ENCODE measurements at places on chromosomes 13 and 19.

- no peak for DNase-seq
Observed at GRCh38 chr13:29529754-29530153, 65.7 kb downstream of the SLC7A1 start.

DNA sequence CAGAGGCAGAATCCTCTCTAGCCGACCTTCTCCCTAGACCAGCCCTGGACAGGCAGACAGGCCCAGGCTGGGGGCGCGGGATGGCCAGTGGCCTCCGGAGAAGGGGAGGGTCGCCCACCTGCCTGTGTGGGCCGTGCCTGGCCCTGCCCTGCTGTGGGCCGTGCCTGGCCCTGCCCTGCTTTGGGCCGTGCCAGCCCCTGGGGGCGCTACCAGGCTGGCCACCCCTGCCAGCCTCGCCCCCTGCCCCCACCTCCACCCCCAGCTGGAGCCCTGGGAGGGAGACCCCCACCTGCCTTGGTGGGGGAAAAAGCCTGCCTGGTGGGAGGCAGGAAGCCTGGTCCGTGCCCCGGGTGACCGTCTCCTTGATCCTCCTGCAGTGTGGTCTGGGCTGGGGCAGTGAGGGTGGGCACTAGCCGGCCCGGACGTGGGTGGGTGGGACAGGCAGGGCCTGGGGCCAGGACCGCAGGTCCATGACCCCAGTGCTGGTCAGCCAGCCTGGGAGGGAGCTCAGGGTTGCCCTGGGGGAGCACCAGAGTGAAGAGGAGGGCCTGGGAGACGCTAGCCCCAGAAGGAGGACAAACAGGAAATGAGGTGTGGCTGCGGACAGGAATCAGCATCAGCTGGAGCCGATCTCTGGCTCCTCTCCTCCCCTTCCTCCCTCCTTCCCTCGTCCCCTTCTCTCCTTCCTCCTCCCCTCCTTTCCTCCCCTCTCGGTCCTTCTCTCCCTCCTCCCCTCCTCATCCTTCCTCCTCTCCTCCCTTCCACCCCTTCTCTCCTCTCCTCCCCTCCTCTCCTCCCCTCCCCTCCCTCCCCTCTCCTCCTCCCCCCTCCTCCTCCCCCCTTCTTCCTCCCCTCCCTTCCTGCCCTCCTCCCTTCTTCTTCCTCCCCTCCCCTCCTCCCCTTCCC is 5.1 kb upstream of the MKNK2 start:
- DNase-seq = no peak

- no peak for DNase-seq
Observed at GRCh38 chr13:28355046-28355821, 139.7 kb downstream of the FLT1 start.

- no peak for DNase-seq
Observed at GRCh38 chr19:39479916-39480315, 722 bp upstream of the TIMM50 start.

DNA sequence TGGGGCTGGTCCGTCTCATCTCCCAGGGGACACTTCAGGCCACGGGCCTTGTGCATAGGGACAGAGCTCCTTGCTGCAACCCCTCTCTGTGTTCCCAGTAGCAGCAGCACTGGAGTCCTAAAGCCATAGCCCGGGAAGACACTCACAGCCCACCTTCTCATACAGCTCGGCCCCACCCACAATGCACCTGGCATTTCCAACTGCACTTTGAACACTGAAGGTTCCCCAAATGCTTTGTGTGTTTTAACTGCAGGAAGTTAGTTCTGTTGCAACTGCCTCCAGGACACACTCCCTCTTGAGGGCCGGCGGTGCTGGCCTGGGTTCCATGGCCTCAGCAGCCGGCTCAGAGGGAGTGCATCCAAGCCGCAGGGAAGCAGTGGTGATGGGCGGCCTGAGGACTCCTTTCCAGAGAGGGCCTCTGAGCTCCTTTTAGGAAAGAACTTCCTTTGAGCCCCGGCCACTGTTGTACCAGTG is 22.7 kb upstream of the TMEM255B start:
- no peak for DNase-seq

GRCh38 chr13:40083841-40084240 is 428.4 kb downstream of the COG6 start:
- no peak for DNase-seq

DNA sequence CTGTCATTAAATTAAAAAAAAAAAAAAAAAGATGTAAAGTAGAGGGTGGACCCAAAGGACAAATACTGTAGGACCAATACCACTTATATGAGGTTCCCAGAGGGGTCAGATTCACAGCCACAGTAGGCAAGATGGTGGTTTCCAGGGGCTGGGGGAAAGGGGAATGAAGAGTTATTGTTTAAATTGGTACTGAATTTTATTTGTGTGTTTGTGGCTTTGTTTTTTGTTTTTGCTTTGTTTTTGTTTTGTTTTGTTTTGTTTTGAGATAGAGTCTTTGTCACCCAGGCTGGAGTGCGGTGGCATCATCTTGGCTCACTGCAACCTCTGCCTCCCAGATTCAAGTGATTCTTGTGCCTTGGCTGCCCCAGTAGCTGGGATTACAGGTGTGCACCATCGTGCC is 17.9 kb upstream of the LSM14A start:
- DNase-seq = no peak

GRCh38 chr13:37289212-37289935 is 183.9 kb upstream of the CSNK1A1L start:
- no peak for DNase-seq

- DNase-seq = no peak
Observed at GRCh38 chr13:46086421-46086922, 18.4 kb downstream of the CPB2 start.

- no peak for DNase-seq
Observed at GRCh38 chr13:53004573-53004972, 24.0 kb upstream of the OLFM4 start.

DNA sequence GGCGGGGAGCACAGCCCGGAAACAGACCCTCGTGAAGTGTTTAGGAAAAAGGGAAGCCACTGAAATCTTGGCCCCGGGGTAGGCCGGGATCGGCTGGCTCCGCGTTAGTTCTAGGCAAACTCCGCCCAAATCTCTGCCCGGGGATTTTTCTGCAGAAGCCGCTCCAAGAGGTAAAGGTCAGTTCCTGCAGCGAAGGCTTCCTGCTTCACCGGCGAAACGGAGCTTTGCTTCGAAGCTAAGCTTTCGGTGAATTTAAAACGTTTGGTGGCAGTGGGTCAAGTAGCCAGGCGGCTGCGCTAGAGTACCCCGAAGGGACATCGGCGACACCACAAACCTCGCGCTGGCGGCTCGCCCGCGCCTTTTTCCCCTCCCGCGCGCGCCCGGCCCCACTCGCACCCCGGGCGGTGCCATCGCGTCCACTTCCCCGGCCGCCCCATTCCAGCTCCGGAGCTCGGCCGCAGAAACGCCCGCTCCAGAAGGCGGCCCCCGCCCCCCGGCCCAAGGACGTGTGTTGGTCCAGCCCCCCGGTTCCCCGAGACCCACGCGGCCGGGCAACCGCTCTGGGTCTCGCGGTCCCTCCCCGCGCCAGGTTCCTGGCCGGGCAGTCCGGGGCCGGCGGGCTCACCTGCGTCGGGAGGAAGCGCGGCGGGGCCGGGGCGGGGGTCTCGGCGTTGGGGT is 441 bp downstream of the GJB2 start:
- no peak for DNase-seq

DNA sequence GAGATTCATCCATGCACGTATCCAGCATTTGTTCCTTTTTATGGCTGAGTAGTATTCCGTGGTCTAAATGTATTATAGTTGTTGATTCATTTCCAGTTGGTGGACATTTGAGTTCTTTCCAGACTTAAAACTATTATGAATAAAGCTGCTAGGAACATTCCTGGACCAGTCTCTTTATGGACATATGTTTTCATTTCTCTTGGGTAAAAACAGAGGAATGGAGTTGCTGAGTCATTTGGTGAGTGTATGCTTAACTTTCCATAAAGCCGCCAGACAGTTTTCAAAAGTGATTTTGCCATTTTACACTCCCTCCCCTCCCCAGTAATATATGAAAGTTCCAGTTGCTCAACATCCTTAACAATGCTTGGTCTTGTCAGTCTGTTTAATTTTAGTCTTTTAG is 116.4 kb downstream of the TSHZ3 start:
- DNase-seq = no peak

- DNase-seq = no peak
Observed at GRCh38 chr13:106348075-106348840, 187.2 kb downstream of the EFNB2 start.

DNA sequence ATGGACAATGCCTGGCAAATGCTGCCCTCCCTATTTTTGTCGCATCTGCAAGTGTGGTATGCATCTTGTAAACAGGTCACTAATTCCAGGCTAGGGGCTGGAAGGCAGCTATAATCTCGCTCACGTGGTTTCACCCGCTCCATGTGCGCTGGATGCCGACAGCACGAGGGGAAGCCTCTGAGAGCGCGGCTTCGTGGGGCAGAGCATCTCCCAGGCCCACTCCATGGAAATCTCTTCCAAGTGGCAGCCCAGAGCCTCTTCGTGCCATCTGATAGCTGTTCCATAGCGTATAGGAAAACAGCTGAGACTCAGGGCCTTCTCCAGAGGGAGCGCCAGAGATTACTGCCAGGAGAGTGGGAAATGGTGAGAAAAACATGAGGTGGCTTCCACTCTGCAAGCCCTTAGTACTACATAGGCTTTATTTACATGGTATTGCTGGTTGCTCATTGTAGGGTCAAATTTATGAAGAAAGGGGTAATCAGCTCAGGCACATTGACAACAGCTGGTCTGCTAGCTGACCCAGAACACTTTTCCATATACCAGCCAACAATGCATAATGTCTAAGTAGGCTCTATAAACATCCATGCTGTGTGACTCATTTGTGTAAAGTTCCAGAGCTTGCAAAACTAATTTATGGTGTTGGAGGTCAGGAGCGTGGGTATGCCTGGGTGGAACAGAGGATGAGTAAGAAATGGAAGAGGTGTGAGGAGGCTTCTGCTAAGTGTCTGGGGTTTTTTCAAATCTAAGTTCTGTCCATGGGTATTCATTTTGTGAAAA is 165.2 kb downstream of the SHISA2 start:
- no peak for DNase-seq

DNA sequence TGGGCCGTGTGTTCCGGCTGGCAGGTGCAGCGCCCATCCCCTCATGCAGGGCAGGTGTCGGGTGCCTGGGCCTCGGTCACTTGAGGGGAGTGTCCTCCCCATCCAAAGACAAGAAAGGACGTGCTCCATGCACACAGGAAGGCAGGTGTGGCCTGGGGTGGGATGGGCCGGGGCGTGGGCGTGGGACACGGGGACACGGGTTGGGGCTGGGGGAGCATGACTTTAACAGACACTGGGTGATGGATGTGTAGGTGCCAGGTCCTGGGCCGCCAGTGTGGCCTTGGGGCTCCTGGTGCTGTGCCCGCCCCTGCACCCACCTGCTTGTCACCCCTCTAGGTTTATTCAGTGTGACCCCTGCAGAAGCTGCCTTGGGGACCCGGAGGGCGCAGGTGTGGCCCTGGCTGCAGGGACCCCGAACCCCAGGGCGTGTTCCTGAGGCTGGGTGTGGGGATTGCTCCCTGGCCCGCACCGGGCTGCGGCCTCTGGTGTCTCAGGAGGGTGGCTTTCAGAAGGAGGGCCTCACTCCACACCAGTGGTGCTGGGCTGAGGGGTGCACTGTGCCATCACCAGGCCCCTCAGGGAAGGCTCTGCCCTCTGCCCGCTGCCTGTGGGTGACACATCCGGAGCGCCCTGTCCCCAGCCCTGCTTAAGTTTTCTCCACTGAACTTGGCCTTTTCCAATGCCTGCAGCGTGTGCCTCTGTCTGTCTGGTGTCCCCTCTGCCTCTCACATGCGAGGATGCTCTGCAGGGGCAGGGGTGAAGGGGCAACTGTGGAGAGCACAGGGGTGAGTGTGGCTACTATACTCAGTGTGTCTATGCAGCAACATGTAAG is 5.2 kb downstream of the TMEM255B start:
- DNase-seq = no peak

DNA sequence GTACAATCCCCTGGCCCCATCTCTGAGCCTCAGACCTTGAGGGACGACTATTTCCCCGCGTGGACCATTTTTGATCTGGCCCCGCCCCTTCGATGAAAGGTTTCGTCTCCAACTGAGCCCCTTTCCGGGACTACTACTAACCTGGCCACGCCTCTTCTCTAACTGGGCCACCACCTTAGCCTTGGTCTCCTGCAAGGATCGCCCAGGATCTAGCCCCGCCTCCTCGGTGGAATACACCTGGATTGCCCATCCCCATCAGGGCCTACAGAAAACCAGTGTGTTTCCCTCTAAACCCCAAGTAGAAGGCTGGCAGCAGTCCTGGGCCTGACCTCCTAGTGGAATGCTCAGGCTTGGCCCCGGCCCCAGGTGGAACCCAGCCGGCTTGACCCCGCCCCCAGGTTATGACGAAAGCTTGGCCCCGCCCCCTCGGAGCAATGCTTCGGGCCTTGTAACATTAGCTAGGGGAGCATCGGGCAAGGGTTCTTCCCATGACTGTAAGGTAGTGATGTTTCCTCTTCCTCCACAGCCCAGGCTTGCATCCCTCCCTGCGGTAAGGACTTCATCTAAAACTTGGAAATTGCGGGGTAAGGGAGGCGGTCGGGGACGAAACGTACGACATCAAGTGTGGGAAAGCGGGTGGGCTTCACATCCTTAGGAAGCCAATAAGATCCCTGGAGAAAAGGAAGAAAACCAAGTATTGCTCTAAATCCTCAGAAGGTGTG is 9.1 kb downstream of the SPACA6 start:
- DNase-seq = no peak

DNA sequence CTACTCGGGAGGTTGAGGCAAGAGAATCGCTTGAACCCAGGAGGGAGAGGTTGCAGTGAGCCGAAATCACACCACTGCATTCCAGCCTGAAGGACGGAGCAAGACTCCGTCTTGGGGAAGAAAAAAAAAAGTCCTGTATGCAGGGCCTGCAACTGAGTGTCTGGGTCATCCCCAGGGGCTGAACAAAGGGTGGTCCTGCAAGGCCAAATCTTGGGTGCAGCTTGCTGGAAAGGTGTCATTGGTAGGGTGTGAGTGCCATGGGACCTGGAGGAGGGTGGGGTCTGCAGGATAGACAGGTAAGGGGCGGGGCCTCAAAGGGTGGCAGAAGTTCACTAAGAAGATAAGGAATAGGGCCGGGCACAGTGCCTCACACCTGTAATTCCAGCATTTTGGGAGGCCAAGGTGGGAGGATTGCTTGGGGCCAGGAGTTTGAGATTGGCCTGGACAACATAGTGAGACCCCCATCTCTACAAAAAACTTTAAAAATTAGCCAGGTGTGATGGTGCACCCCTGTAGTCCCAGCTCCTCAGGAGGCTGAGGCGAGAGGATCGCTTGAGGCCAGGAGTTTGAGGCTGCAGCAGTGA is 31.5 kb downstream of the ZSWIM4 start:
- no peak for DNase-seq

DNA sequence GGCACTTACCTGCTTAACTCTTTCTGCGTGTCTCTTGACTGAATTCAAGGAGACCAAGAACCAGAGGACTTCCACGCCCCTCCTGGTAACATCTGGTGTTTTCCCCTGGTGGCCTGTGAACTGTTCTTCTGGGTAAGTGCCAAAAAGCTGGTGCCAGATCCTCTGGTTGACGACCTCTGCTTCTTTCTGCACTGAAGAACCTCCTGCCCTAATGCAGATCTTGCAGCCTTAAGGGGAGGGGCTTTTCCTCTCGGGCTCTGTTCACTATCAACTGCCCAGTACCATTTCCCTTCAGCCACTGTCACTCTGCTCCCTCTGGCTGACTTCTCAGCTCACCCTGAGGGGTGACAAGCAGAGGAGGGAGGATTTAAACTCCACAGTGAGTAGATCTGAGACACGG is 6.1 kb upstream of the ERVV-1 start:
- no peak for DNase-seq

- no peak for DNase-seq
Observed at GRCh38 chr13:35411059-35411744, 65.3 kb downstream of the MAB21L1 start.

All from activated T-helper 2 cell treated with anti-CD3 and anti-CD28 coated beads, Interferon-gamma antibody, Interleukin-2, Interleukin-4, amounts not matched to agents 10 μg/mL and 5 μg/mL and 100 μg/mL, durations not matched to agents 14 hours and 24 hours and 36 hours (primary cell).